ENCODE measurements at places on chromosomes 3 and 15.

DNA sequence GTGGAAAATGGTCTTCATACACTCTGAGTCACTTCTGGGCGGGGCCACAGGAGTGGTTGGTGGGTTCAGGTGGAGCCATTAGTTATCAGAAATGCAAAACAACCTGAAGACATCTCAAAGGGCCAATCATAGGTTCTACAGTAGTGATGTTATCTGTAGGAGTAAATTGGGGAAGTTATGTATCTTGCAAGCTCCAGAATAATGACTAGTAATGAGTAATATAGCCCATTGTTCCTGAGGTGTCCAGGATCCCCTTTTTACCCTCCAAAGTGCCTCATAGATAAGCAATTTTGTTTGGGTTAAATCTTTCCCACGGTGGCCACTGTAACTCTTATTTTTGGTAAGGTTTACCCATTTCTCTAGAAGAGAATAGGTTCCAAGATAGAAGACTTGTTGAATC is 91.7 kb downstream of the PIK3R4 start:
- DNase-seq, result no peak

DNA sequence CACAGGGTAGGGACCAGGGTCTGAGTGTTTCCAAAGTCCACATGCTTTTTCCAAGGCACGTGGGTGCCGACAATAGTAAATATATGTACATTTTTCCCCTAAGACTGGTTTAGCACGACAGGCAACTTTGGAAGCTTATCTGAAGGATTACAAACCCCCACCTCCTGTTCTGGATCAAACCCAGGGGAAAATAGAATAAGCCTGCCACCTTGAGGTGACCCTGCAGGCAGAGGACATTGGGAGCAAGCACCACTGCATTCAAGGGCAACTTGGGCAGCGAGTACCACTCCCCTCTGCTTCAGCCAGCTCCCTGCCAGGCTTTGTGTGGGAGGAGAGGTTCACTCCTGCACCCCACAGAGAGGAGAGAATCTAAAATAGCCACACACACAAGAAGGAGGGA is 44.8 kb downstream of the KBTBD12 start:
- DNase-seq, result no peak

GRCh38 chr3:12025584-12025983 is 21.4 kb downstream of the SYN2 start:
- no peak for DNase-seq

- DNase-seq, result no peak
These were observed 43.6 kb upstream of the MGLL start for GRCh38 chr3:127865941-127866340.

DNA sequence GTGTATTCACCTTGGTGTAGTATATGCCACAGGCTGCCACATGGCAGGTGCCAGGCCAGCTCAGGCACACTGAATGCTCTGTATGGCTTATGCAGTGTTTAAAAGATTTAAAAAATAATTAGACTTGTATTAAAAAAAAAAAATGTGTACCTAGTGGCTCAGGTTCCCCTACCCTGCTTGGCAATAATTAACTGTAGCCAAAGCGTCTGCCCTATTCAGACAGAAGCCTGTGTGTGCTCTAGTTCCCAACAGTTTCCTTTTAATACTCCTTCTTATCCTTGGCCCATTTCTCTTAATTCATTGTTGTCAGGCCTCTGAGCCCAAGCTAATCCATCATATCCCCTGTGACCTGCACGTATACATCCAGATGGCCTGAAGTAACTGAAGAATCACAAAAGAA is 752.2 kb upstream of the CFAP20DC start:
- no peak for DNase-seq
